ENCODE measurements at places on chromosomes 3 and 15. TPM values are rescaled to one million over a fixed set of nuclear protein-coding genes. Genes with fewer than 3 reads are reported as not detected.
A peak's percentile ranks its signal among the peaks of the same experiment; 100 is the strongest.

DNA sequence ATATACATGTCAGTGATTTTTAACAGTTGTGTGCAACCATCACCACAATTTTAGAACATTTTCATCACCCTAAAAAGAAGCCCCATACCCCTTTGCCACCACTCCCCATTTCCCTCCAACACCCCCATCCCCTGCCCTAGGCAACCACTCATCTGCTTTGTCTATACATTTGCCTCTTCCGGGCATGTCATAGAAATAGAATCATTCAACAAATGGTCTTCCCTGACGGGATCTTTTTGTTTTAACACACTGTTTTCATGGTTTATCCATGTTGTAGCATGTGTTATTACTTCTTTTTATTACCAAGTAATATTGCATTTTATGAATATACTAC is 4.0 kb downstream of the VILL start:
- H3K27ac ChIP-seq: peak overlapping the region; percentile 74
- no peak for DNase-seq
- H3K4me3 ChIP-seq: peak overlapping the region; percentile 48

- H3K36me3 ChIP-seq: peaks cover 7% of the 10 kb centered on the region
- peaks cover 91% of the 10 kb centered on the region for H3K4me1 ChIP-seq
- H3K4me3 ChIP-seq: no peak overlapping the region
Measured at GRCh38 chr3:45604596-45604995, 10.0 kb downstream of the LIMD1 start.

DNA sequence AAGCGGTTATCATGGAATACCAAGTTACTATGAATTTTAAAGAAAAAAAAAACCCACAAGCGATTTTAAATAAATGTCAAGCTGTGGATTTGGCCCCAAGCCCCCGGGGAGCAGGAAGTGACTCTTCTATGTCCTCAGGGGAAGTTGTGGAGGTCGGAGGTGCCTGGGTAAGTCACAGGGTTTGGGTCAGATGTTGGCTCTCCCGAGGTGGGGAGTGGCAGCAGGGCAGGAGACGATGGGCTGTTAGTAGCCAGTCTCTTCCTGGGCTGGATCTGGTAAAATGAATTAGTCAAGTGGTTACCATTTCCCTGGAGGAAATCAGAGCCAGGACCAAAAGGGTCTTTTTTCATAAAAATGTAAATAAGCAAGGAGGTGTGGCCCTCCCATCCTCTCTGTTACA is 316.7 kb downstream of the TLE3 start:
- no peak for DNase-seq
- no peak overlapping the region for H3K4me3 ChIP-seq
- H3K4me1 ChIP-seq: no peaks in the 10 kb centered on the region
- H3K27ac ChIP-seq: no peak overlapping the region

GRCh38 chr3:49238274-49239127 is 38.5 kb downstream of the C3orf62 start:
- H3K36me3 ChIP-seq: no peaks in the 10 kb centered on the region
- H3K27me3 ChIP-seq: no peaks in the 10 kb centered on the region
- H3K27ac ChIP-seq: peak overlapping the region; percentile 47
- no peak overlapping the region for H3K4me3 ChIP-seq

Gene P2RY12
- 1.4 TPM for total RNA-seq

GRCh38 chr15:101204739-101205535 is 46.9 kb downstream of the CHSY1 start:
- peak overlapping the region; percentile 31 for H3K27ac ChIP-seq
- no peaks in the 10 kb centered on the region for H3K4me1 ChIP-seq
- H3K36me3 ChIP-seq: no peaks in the 10 kb centered on the region
- DNase-seq: no peak
- H3K27me3 ChIP-seq: no peaks in the 10 kb centered on the region
- no peak overlapping the region for H3K4me3 ChIP-seq

DNA sequence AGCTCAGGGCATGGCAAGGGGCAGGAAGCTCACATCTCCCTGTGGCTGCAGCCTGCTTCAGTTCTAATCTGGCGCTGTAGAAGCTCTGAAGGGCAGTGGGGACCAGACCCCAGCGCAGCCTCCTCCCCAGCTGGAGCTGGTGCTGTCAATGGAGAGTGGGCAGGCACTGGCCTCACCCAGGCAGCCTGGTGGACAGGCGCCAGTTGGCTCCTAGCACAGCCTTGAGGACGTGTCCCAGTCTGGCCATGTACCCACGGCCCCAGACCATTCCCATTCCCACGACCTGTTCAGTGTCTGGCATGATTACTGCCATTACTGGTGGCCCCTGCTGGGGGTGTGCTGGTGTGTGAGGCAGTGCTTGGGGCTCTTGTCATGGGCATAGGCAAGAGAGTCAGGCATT is 16.3 kb downstream of the TYRO3 start:
- no peaks in the 10 kb centered on the region for H3K27me3 ChIP-seq
- H3K4me3 ChIP-seq: no peak overlapping the region
- H3K27ac ChIP-seq: peak overlapping the region; percentile 16
- DNase-seq: no peak
- peaks cover 30% of the 10 kb centered on the region for H3K4me1 ChIP-seq

GRCh38 chr15:101387574-101387973 is 92.5 kb upstream of the SNRPA1 start:
- H3K4me1 ChIP-seq: no peaks in the 10 kb centered on the region
- H3K27ac ChIP-seq: no peak overlapping the region
- DNase-seq: no peak
- no peaks in the 10 kb centered on the region for H3K36me3 ChIP-seq

Gene PRR20G
- total RNA-seq: not detected

Gene TMEM108
- total RNA-seq: 5.3 TPM

Gene GOLGA8A
- total RNA-seq: 5.9 TPM

DNA sequence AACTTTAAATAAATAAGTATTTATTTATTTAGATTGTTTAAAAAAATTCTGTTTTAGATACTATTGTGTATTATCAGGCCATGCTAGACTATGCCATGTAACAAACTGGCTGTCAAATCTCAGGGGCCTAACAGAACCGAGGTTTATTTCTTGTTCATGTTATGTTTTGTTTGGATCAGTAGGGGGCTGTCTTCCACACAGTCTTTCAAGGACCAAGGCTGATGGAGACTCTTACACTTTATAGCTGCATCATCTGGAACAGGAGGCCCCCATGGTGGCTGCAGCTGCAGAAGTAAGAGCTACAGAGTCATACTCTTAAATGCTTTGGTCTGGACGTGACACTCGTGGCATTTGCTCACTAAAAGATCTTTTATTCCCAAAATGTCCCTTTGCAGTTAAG is 33.0 kb upstream of the ARL14 start:
- H3K4me3 ChIP-seq: no peak overlapping the region
- no peaks in the 10 kb centered on the region for H3K4me1 ChIP-seq
- no peaks in the 10 kb centered on the region for H3K36me3 ChIP-seq

Gene SMCO1
- total RNA-seq: 42.3 TPM

DNA sequence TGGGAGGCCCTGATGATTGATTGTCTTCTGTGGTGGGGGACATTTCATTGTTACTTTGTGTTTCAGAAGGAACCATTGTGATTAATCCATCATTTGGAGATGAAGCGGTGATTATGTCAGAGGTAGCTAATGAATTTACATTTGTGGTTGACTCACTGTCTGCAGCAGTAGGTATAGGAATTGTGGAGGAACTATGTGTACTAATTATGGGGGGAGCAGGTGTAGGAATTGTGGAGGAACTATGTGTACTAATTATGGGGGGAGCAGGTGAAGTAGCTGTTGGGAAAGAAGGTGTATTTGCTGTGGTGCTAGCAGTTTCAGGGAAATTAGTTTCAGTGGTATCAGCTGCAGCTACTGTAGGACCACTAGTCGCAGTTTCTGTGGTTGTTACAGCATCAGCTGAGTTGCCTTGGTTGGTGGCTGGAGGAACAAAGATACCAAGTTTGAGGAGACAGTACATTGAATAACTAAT is 6.9 kb downstream of the MUC13 start:
- H3K4me3 ChIP-seq: no peak overlapping the region
- no peaks in the 10 kb centered on the region for H3K27me3 ChIP-seq
- DNase-seq: no peak
- no peak overlapping the region for H3K27ac ChIP-seq

GRCh38 chr15:41661078-41661517 is 893 bp downstream of the MGA start:
- peak overlapping the region; percentile 60 for H3K4me3 ChIP-seq
- DNase-seq: no peak

DNA sequence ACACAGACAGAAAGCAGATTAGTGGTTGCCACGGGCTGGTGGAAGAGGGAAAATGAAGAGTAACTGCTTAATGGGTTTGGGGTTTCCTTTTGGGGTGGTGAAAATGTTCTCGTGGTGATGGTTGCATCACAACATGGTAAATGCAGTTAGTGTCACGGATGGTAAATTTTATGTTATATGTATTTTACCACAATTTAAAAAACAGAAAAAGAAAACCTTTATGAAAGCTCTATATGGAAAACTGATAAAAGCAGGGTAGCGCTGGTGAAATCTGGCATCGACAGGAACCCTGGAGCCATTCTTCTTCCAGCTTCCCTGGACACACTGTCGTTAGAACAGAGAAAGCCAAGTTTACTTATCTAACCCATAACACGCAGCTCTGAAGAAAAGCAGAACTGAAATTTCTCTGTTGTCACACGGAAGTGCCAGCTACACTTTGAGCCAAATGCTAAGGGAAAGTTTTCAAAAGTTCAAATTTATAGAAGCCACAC is 287.7 kb upstream of the NR2F2 start:
- H3K4me3 ChIP-seq: no peak overlapping the region
- H3K36me3 ChIP-seq: no peaks in the 10 kb centered on the region

DNA sequence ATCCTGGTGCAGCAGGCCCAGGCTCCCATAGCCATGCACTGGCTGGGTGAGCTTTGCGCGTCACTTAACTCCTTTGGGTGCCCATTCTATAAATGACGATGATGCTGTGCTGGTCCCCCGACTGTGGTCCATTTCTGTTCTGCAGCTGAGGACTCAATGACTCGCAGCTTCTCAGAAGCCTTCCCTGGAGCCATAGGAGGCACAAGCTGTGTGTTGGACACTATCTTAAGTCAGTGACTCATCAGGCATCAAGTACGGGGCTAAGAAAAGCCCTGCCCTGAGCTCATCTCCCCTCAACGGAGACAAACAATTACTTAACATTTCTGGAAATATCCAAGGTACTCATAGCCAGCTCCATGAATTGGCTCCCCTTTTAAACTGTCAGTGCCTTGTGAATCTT is 13.8 kb upstream of the MUSTN1 start:
- no peak for DNase-seq
- peaks cover 40% of the 10 kb centered on the region for H3K36me3 ChIP-seq
- H3K4me3 ChIP-seq: no peak overlapping the region
- no peaks in the 10 kb centered on the region for H3K4me1 ChIP-seq
- no peak overlapping the region for H3K27ac ChIP-seq
- H3K27me3 ChIP-seq: no peaks in the 10 kb centered on the region

Gene SH2D7
- total RNA-seq: not detected

DNA sequence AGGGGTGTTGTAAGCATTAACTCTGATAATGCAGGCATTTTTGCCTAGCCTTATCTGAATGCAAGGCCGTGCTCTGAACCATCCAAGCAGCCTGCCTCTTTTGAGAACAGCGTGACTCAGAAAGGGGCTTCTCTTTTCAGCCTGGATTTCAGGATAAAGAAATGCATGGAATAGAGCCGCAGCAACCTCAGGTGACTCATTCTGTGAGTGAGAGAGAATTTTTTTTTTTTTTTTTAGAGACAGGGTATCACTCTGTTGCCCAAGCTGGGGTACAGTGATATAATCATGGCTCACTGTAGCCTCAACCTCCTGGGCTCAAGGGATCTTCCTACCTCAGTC is 20.6 kb upstream of the PDE8A start:
- H3K36me3 ChIP-seq: no peaks in the 10 kb centered on the region
- no peak overlapping the region for H3K4me3 ChIP-seq
- H3K4me1 ChIP-seq: peaks cover 9% of the 10 kb centered on the region
- no peak overlapping the region for H3K27ac ChIP-seq

GRCh38 chr3:130014526-130014925 is 40.0 kb downstream of the TRH start:
- H3K27ac ChIP-seq: no peak overlapping the region
- no peaks in the 10 kb centered on the region for H3K4me1 ChIP-seq
- DNase-seq: no peak
- H3K27me3 ChIP-seq: no peaks in the 10 kb centered on the region

DNA sequence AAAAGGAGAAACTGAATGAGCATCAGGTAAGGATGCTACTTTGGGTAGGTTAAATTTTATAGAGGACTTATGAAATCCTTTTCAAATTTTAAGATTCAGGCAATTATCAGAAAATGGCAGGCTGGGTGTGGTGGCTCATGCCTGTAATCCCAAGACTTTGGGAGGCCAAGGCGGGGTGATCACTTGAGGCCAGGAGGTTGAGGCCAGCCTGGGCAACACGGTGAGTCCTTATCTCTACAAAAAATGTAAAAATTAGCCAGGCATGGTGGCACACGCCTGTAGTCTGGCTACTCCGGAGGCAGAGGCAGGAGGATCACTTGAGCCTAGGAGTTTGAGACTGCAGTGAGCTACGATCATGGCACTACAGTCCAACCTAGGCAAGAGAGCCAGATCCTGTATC is 23.1 kb downstream of the DCUN1D1 start:
- no peak overlapping the region for H3K4me3 ChIP-seq
- no peaks in the 10 kb centered on the region for H3K27me3 ChIP-seq
- H3K27ac ChIP-seq: no peak overlapping the region

DNA sequence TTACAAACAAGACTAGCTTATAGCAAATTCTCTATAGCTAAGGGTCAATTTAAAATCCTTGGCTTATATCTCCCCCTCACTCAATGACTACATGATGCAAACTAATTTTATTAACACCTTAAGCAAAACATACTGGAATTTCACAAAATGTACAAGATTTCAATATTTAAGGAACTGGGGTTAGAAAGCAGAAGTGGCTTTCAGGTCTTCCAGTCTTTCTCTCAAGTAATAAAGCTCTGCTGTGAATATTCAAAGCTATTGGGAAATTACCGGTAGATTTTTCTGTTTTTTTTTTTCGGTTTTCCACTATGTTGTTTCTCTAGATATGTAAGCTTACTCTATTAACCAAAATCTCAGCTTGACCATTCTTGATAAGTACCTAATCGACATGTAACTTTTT is 3.9 kb downstream of the EPM2AIP1 start:
- no peaks in the 10 kb centered on the region for H3K4me1 ChIP-seq
- peak overlapping the region; percentile 76 for H3K4me3 ChIP-seq
- peaks cover 35% of the 10 kb centered on the region for H3K36me3 ChIP-seq
- DNase-seq: no peak

Gene CCR9
- total RNA-seq: not detected

DNA sequence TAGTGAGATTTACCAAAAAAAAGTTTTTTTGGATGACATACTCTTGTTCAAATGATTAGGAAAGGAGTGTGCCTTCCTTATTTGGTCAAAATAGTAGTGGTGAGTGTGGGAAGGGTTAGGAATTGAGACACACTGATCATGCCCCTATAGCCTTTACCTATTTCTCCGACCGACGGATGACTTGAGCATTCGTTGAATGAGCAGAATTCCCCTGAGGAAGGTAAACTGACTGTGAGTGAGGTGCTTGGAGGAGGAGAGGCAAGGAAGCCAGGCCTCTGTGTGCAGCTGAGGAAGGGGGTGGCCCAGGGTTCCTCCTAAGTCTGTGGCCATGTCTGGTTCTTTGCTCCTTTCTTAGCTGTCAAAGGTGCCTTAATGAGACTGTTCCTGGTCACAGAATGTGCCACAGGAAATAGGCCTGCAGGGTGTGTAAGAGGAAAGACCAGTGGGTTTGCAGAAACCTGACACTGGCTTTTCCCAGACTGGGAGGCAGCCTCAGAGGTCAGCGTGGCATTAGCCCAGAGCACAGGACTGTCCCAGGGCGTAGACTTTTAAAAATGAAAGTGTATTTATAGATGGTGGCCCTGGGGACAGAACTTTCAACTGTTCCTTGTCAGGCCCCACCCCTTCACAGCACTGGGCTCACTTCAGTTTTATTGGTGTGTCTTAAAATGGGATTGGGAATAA is 307.7 kb upstream of the C2CD4B start:
- no peak overlapping the region for H3K4me3 ChIP-seq
- no peaks in the 10 kb centered on the region for H3K36me3 ChIP-seq
- no peaks in the 10 kb centered on the region for H3K27me3 ChIP-seq
- H3K27ac ChIP-seq: peak overlapping the region; percentile 48
- DNase-seq: no peak

Gene CCDC9B
- 32.2 TPM for total RNA-seq

Gene CHRM5
- not detected for total RNA-seq

Gene ABTB1
- total RNA-seq: 14.9 TPM

Data from right atrium auricular region (tissue), 2 donors.